ENCODE measurements at places on chromosomes 1 and 21.

- DNase-seq: no peak
These were observed 20.9 kb upstream of the RNF223 start for GRCh38 chr1:1094981-1095380.

DNA sequence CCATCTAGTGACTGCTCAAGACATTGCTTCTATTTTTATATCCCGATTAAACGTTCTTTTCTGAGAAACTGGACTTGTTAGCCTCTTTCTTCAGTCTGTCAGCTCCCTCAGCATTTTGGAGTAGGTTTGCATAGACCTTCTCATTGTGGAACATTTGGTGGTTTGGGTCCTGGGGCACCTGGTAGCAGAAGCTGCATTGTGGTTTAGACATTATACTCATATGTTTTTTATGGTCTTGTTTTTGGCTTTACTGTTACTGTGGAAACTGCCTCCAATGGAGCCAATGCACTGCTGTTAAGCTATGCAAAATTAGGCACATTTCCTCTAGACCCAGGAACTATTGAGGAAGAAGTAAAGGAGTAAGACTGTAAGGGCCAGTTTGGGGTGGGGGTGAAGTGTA, 36.7 kb upstream of the LRRC8B start:
- DNase-seq: no peak

- DNase-seq: no peak
These were observed 48.7 kb upstream of the ZC3H11B start for GRCh38 chr1:219661464-219662092.

DNA sequence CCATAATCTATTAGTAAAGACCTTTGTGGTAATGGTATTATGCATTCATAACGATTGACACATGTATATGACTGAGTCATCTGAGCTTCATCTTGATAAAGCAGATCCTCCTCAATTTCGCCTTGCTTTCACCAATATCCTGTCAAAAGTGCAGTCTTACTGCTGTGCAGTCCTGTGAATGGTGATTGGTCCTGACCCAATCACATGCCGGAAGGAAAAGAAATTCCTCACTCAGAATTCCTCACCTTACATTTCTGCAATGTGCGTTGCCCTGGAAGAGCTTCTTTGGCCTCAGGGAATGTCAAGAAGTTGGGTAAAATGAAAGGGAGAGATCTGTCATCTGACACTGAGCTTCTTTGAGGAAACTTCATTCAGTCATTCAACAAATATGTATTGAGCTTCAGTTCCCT, 121.0 kb upstream of the TSPAN2 start:
- no peak for DNase-seq

DNA sequence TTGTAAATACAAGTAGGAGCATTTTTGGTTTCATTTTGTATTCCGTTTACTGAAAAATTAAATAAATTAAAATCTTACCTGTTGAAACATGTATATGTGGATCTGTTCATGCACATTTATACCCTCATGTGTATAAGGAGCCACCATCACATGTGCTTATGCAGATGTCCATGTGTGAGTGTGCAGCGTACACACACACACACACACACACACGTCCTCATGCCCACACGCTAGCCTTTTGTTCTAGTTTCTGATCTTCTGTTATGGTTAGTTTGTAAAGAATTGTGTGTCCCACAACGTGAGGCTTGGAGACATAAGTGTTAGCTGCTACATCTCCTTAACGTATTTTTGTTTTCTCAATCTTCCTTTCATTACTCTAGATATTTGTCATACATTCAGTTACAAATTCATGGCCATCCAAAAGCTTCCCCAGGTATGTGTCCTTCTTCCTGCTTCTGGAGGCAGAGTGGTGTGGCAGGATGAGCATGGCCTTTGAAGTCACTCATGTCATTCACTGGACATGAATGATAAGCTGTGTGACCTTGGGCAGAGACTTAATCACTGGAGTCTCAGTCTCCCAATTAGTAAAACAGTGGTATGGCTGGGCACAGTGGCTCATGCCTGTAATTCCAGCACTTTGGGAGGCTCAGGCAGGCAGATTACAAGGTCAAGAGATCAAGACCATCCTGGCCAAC, 54.6 kb downstream of the TENT5C start:
- no peak for DNase-seq

DNA sequence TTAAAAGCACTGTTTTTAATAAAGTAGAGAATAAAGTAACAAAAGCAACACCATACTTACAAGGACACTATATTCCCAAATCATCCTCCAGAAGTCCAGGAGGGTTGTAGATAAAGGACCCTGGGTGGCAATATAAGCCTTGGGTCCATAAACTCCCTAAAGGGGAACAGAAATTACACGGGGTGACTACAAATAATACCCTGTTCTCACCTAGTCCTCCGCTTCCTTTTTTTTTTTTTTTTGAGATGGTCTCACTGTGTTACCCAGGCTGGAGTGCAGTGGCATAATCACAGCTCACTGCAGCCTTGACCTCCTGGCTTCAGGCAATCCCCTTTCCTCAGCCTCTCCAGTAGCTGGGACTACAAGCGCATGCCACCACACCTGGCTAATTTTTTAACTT, 13.1 kb downstream of the PTPN22 start:
- no peak for DNase-seq

- DNase-seq: no peak
These were observed 14.4 kb downstream of the S100PBP start for GRCh38 chr1:32831878-32832277.

DNA sequence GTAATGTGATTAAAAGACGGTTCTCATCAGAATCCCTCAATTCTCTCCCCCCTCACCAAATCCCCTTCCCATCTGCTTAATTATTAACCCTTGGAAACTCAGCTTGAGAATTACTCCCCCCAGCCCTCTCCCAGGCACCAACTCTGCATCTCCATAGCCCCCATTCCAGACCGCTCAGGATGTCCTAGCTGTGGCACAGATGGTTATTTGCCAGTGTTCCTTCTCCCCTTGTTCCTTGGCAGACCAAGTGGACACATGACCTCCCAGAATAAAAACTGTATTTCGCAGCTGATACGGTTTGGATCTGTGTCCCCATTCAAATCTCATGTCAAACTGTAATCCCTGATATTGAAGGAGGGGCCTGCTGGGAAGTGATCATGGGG, 14.6 kb downstream of the HENMT1 start:
- DNase-seq: no peak

Measured in WERI-Rb-1 (cell line).